ENCODE measurements at places on chromosomes 6 and 20.
A peak's percentile ranks its signal among the peaks of the same experiment; 100 is the strongest.

GRCh38 chr20:21388566-21388965 is 8.8 kb downstream of the NKX2-4 start:
- DNase-seq: no peak

DNA sequence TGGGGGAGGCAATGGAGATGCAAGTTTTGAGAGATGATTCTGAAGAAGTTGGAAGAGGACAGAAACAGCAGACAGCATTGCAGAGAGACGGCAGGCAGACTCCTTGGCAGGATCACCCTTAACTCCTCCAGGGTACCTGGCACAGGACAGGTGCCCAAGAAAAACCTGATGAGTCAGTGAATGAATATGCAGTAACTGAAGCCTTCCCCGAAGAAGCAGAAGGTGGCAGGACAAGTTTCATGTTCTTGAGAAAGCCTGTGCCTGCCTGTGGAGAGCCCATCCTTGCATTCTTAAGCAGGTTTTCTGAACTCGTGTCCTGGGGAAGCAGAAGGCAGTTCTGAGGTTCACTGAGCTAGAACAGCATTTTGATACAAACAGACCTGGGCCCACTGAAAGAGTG is 79.6 kb upstream of the SASH1 start:
- no peak for DNase-seq

- no peak for DNase-seq
These were observed 80.7 kb downstream of the RREB1 start for GRCh38 chr6:7188492-7188891.

GRCh38 chr6:159788753-159789376 is 537 bp downstream of the TCP1 start:
- peak; percentile 20 for DNase-seq

GRCh38 chr6:16670617-16671051 is 90.6 kb downstream of the ATXN1 start:
- DNase-seq: no peak

GRCh38 chr6:100678027-100678426 is 203.1 kb downstream of the ASCC3 start:
- no peak for DNase-seq

DNA sequence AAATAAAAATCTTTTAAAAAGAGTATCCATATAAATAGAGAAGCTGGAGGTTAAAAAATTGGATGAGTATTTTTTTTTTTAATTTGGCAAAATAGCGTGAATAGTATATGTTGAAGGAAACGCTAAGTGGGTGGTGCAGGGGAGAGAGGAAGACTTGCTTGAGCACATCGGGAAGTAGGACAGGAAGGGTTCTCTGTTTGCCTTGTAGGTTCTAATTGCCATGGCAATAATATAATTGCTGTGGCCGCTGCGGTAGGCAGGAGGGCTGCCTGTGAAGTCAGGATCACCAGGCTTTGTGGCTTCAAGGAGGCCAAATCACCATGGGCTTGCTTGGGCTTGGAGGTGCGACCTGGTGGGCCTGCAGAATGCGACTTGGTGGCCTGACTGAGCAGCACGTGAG is 35.1 kb downstream of the IGF2R start:
- DNase-seq: no peak

DNA sequence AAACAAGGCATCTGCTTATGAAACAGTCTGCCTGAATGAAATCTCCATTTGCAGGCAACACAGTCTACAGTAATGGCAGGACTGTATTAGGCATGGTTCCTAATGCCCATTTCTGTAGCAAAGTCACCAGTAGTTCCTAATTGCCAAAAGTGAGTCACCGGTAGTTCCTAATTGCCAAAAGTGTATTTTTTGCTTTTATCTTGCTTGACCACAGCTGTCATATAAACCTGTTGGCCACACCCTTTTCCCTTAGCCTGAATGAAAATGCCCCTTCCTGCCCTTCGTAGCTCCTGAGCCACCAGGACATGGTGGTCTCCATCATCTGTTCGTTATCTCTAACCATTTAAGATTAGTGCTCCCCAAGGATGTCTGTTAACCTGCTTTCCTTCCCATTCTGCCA is 34.5 kb downstream of the MTHFD1L start:
- no peak for DNase-seq

DNA sequence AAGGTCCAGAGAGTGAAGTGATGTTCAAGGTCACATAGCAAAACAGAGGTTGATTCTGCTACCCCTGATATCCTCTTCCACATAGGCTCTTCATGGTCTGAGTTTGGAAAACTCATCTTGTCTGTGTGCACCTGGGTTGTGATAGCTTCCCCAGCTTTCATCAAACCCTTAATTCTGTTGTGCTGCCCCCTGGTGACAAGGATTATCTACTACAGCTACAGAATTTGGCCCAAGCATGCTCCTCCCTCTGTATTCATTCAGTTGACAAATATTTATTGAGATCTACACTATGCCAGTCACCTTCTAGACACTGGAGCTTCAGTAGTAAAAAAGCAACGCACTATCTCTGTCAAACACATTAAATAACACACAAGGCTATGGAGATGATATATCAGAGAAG is 50.4 kb downstream of the SMPDL3A start:
- peak; percentile 23 for DNase-seq

- DNase-seq: no peak
These were observed 85.7 kb upstream of the CST7 start for GRCh38 chr20:24863356-24863755.

DNA sequence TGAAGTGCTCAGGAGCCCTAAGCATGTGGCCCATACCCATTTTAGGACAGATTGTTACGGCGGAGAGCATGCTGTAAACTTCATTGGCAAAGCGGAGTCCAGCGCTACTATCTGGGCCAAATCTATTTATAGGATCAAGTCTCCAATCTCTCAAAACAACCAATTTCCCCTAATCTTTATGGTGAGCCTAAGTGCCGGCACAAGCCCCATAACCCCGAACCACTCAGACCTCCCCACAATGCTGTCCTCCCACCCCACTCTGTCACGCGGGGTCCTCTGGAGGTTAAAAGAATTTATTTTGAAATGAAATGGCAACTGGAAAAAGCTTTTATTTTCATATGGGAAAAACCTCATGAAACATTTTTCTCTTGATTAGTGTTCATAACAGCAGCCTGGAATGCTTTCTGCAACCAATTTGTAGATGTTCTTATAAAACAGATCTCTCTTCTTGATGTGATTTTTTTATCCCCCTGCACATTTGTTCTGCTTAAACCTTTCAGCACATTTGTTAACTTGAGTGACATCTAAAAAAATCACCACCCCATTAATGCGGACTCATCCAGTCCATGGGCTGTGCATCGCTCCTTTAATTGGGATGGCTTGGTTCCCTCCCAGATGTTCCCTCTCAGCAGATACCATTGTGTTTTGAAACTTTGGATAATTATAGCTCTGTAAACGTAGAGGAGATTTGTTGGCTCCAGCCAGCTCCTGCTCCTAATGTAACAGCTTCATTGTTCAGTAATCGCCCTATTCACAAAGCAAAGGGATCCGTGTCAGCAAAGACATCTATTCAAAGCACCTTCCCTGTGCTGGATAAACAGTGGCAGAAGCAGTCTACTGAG is 323.6 kb downstream of the CD83 start:
- no peak for DNase-seq

DNA sequence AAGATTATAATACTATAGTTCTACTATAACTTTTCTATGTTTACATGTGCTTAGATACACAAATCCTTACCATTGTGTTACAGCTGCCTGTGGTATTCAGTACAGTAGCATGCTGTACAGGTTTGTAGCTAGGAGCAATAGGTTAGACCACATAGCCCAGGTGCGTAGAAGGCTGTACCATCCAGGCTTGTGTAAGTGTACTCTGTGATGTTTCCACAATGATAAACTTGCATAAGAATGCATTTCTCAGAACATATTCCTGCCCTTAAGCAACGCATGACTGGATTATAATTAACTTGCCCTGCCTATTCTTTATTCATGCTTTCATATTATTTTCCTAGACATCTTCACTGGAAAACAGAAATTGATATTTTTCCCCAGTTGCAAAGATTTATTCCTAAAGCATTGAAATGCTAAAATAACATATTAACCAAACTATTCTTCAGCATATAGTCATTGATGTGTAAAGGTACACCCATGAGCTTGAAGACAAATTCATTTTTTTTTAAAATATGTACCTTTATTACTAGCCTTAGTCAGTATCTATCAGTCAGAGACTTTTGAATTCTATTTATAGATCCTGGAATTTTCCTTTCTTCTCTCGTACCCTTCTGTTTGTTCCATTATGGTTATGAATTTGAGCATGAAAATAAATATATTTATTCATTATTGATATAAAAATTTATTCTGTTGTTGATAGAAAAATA is 7.2 kb upstream of the CTAGE9 start:
- no peak for DNase-seq

- DNase-seq: no peak
These were observed 195.0 kb downstream of the THBS2 start for GRCh38 chr6:169058634-169059033.

DNA sequence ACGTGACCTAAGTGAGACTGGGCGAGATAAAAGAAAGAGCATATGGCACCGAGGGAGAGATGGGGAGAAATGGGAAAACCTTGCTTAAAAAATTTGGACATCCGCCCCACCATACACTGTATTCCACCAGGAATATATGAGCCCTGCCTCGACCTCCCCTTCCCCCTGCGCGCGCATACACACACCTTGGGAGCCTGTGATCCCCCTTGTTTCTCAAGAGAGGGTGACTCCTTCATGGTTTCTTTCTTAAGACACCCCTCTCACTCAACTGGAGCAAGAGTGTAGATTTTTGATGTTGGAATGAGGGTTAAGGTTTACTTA is 480 bp downstream of the ABCF1 start:
- no peak for DNase-seq

GRCh38 chr6:12749531-12750379 is 33.2 kb downstream of the PHACTR1 start:
- no peak for DNase-seq

Measured in activated CD4-positive, alpha-beta T cell treated with anti-CD3 and anti-CD28 coated beads, Interleukin-2, amount 50 U/mL, for 1 hour (primary cell).